ENCODE measurements at places on chromosomes 12 and 14.

DNA sequence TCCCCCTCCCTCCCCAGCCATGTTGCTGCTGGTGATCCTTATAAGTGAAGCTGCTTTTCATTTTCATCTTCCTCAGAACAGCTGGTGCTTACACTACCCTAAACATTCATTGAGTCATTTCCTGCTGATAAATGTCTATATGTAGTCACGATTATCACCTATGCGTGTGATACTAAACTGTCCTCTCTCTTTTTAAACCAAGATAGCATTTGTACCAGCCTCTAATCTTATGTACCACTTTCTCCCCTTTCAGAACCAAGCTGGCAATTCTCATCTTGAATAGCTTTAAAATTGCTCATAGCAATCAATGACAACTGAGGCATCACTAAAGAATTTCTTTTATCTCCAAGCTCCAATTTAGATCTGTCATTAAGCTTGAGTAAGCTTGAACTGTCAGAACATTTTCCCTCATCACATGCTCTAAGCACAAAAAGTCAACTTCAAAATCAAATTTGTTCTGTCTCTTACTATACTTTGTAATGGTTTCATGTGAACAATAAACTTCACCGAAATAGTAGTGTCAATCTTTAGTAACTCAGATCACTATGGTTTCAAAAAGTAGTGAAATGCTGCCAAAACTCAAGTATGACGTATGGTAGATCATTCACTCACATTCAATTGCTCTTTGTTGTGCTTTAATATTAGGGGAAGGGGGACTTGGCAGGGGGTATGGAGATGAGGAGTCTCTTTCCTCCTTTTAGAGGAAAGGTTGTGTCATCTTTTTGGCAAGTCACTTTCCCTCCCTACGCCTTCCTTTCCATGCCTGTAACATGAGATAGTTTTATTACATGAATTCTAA lies 178.1 kb upstream of the NOVA1 start:
- peak; percentile 61 for DNase-seq

GRCh38 chr14:90567191-90567590 lies 170.4 kb downstream of the CALM1 start:
- DNase-seq = no peak

DNA sequence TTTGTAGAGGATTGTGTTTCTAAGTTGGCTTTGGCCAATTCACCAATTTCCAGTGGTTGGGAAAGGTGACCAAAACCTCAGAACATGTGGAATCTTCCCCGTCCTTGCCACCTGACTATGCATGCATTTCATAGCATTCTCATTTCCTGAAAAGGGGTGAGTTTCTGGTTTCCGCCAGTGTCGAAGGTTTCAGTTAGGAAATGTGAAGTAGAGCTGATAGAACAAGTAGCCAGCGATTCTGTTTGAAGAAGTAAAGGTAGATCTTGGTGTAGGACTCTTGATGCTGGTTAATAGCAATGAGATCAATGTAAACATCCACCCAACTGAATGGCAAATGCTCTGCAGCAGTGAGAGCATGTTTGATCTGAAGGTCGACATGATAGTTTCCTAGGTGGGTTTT lies 15.9 kb downstream of the SMOC1 start:
- DNase-seq = no peak

DNA sequence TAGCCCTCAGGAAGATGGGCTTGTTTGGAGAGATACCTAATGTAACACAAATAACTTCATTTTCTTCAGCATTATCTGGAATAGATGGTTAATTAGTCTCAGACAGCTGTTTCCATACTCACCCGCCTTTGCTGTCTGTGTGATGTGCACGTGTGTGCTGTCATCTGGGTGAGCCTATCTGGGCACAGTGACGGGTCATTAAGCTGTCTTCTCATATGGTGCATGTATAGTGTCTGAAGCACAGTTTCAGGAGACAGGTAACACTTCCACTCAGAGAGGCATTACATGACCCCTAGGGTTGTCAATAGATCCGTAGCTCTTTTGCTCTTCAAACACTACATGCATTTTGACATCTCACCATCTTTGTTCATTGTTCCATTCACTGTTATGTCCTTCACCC lies 493.3 kb downstream of the APAF1 start:
- no peak for DNase-seq

GRCh38 chr14:66101662-66102061 lies 384.5 kb upstream of the CCDC196 start:
- DNase-seq = no peak

DNA sequence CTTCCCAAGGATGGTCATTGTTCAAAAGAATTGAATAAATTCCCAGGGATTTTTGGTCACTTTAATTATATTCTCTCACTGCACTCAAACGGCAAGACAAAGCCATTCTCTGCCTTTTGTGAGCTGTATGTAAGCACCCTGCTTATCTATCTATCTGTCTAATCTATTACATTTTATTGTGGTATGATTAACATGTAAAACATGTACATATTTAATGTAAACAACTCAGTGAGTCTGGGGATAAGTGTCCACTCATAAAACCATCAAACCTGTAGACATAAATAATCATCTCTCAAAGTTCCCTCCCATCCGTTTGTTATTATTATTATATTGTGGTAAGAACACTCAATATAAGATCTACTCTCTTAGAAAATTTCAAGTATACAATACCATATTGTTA lies 167.1 kb downstream of the CAND1 start:
- DNase-seq = no peak

GRCh38 chr14:54778618-54779345 lies 123.8 kb downstream of the GCH1 start:
- no peak for DNase-seq

DNA sequence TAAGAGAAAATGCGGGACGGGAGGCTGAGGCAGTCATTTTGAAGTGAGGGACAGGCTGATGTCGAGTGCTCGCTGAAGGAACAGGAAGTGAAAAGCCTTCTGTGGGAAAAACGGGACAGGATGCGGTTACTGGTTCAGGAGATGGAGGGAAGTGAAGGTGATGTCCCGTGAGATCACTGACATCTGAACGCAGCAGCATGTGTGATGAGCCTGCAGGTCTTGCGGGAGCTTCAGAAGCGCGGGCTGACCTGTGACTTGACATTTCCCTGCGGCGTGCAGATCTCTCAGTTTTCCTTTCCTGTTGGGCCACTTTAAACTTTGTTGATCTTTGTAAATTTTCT lies 77.8 kb downstream of the DDX51 start:
- DNase-seq = no peak

GRCh38 chr14:54385556-54385955 lies 11.3 kb upstream of the CDKN3 start:
- DNase-seq = no peak

DNA sequence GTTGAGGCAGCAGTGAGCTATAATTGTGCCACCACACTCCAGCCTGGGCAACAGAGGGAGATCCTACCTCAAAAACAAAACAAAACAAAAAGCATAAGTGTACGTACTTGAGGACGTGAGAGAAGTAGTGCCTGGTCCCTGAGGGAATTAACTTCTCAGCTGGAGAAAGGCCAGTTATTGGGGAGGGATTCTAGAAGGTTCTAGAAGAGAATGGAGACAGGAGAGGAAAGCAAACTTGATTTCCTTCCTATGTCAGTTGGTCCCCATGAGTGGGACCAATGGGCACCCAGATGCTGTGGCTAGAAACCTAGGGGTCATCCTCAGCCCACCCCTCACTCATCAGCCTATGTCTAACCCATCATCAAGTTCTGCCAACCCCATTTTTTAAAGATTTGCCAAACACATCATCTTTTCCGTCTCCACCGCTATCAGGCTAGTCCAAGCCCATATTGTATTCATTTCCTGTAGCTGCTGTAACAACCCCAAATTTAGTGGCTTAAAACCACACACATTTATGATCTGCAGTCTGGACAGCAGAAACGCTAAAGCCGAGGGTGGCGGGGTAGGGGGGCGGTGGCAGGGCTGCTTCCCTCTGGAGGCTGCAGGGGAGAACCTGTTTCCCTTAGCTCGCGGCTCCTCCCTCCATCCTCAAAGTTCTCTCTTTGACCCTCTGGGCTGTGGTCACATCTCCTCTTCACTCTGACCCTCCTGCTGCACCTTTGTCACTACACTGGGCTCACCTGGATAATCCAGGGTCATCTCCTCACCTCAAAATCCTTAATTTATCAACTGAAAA lies 7.2 kb upstream of the RBM19 start:
- DNase-seq = no peak

DNA sequence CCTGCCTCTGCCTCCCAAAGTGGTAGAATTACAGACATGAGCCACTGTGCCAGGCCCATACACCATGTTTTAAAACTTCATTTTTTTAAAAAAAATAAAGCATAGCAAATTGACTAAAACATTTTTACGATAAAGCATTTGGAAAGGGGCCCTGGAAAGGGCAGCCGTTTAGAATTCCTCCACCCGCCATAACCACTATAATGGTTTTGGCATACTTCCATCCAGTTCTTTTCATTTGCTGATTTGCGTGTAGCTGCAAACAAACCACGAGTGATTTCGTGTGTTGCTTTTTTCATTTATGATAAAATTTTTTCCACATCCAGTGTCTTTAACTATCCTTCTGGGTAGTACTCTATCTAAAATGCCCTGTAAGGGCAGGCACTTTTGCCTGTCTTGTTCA lies 91.8 kb upstream of the RIN3 start:
- peak; percentile 74 for DNase-seq

- peak; percentile 34 for DNase-seq
These were observed 121.6 kb downstream of the KTN1 start for GRCh38 chr14:55701638-55702037.

- peak; percentile 2 for DNase-seq
These were observed at the start of gene PDZRN4 for GRCh38 chr12:41188058-41188840. Gene PDZRN4, plus strand, starts transcription at chr12:41188320.

DNA sequence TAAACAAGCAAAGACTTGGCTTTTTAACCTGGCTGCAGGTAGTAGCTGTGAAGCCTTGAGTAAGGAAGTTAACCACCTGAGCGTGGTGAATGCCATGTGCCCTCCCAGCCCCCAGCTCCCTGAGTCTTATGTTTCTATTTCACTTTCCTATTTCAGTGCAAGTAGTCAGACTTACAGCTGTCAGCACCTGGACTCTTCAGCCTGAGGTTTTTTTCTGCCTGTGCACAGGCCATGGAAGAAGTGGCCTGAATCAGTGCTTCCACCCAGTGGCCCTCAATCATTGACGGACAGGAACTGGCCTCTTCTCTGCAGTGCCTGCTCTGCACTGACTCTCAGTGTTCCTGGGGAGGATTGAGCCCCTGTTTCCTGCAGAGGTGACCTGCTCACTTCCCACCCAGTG lies 796.4 kb downstream of the MED13L start:
- DNase-seq = peak; percentile 17

GRCh38 chr12:76560086-76560491 lies 518 bp upstream of the OSBPL8 start:
- no peak for DNase-seq

DNA sequence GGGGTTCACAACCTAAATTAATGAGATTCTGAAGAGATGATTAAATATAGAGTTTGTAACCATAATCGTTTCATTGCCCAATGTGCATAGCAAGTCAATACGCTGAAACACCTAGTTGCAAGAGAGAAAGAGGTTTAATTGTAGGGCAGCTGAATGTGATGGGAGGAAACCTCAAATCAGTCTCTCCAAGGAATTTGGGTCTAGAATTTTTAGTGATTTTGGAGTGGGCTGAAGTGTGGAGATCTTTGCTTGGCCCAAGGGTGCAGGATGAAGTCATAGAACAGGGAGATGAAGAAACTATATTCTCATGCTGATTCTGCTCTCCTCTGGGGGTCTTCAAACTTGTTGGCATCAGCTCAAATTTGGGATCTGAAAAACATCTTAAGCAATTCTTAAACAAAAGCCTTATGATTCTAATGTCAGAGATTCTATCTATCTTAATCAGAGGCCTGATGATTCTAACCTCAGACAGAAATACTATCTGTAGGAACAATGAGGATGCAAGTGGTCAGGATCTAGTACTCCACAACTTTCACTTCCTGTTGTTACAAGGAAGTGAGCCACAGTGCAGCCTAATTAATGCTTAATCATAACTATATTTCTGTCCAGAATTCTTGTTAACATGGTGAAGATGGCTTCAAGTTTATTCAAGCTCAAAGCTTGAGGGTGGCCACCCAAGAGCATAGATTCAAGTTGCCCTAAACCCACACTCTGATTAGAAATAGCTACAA lies 80.2 kb upstream of the FUT8 start:
- peak; percentile 26 for DNase-seq

- no peak for DNase-seq
These were observed 64.9 kb upstream of the GALNT9 start for GRCh38 chr12:132393991-132394949.

Measured in fibroblast of upper back skin (primary cell).